Stimulated activated CD8-positive, alpha-beta memory T cell treated with anti-CD3 and anti-CD28 coated beads, Interleukin-2, amount 100 ng/mL, for 1 hour (primary cell): ENCODE measurements at places on chromosomes 2 and 18.

- no peak for DNase-seq
Measured at GRCh38 chr18:26511339-26512071, 36.8 kb downstream of the KCTD1 start.

- DNase-seq = no peak
Measured at GRCh38 chr2:161223139-161223732, 63.0 kb downstream of the TANK start.

DNA sequence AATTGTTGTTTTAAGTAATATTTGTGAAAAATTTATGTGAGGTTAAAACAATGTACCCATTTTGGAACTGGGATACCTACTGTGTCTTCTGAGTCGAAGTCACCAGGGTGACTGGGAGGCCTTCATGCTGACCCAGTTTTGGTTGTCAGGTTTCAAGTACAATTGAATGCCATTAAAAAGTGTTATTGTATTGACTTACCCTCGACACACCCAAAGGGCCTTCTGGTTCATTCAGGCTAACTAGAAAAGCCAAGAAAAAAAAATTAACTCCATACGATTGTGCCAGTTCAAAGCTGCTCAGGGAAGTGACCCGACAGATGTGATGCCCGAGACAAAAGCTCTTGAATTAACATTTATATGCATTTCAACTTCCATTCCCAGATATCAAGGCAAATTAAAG, 190.0 kb downstream of the ST6GAL2 start:
- no peak for DNase-seq

DNA sequence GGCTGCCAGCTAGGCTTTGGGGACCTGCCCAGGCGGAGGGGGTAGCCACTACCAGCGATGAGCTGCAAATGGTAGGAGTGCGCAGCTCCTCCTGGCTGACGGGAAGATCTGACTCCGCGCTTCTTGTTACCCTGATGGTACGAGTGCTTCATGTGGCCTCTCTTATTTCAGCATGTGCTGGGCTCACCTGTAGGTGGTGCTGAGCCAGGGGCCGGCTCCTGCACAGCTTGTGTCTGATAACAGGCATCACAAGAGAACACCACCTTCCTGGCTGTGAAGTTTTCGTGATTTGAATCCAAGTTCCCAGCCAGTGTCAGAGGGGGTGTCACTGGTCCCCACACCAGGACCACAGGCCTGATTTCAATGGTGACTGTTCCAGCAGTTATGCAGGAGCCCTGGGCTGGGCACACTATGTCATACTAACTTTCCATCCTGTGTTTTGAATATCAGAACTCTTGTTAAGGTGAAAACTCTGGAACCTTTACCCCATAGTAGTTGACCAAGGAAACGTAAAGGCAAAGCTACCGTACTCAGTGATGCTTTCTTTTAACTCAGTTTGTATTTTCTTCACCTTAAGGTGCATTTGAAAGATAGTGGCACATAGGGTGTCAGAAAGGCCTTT, 28.0 kb downstream of the APCDD1 start:
- DNase-seq = no peak

DNA sequence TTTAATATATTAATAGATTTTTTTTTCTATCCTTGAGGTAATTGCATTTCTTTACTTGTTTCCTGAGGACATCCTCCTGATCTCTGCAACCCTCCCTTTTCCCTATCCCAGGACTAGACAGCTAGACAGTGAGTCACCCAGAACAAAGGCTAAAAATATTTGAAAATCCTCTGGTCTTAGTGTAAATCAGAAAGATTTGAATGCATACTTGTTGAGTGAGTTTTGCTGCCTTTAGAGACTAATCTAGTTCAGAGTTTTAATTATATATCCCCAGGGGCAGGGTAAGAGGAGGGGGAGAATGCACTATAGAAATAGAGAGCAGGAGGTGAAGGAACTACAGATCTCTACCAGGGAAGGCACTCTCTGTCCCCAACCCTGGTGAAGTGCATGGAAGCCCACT, 202.3 kb upstream of the TCF4 start:
- no peak for DNase-seq

GRCh38 chr18:35378574-35378896, 1.4 kb upstream of the ZNF396 start:
- no peak for DNase-seq

- no peak for DNase-seq
Measured at GRCh38 chr2:152437276-152438108, 102.5 kb downstream of the FMNL2 start.
